ENCODE measurements at places on chromosomes 1 and 21. TPM values are rescaled to one million over a fixed set of nuclear protein-coding genes. Genes with fewer than 3 reads are reported as not detected.

Gene NT5C1A
- 22.8 TPM for total RNA-seq

Gene SLC22A15
- total RNA-seq, result 7.8 TPM

DNA sequence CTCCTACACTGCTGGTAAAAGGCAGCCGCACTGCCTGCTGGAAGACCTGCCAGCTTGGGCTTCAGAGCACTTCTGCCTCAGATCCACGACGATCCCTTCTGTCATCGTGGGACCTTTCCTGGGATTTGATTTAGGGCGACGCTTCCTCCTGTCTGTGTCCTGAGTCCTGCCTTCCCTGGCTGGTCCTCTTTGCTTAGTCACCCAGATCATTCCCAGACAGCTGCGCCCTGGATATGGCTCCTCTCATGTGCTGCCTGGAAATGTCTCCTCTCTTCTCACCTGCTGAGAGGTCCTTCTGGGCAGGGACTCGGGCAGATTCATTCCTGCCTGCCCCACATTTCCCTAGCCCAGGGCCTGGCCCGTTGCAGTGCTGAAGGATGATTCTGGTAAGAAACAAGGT, 72.4 kb upstream of the POU3F1 start:
- no peak for DNase-seq

GRCh38 chr1:151825204-151825603, 6.4 kb downstream of the RORC start:
- DNase-seq, result no peak

GRCh38 chr1:15483971-15484370, 8.1 kb downstream of the CELA2B start:
- DNase-seq, result no peak

DNA sequence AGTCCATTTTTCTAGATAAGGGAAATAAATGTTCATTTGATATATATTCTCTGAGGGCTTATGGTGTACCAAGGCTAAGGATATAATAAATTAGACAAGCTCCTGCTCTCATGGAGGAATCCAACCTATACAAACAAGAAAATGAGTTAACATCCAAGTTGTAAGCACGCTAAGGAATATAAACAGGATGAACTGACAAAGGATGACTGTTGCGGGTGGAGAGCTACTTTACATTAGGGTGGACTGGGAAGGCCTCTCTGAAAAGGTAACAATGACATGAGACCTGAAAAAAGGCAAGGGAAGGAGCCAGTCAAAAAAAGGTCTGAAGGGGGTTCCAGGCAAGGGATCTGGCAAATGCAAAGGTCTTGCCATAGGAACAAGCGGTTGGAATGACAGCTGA, 3.1 kb downstream of the BCAR3 start:
- DNase-seq, result no peak

Gene CCDC181
- total RNA-seq, result 1.6 TPM

GRCh38 chr1:232786845-232787455, 18.3 kb upstream of the MAP10 start:
- DNase-seq, result no peak

DNA sequence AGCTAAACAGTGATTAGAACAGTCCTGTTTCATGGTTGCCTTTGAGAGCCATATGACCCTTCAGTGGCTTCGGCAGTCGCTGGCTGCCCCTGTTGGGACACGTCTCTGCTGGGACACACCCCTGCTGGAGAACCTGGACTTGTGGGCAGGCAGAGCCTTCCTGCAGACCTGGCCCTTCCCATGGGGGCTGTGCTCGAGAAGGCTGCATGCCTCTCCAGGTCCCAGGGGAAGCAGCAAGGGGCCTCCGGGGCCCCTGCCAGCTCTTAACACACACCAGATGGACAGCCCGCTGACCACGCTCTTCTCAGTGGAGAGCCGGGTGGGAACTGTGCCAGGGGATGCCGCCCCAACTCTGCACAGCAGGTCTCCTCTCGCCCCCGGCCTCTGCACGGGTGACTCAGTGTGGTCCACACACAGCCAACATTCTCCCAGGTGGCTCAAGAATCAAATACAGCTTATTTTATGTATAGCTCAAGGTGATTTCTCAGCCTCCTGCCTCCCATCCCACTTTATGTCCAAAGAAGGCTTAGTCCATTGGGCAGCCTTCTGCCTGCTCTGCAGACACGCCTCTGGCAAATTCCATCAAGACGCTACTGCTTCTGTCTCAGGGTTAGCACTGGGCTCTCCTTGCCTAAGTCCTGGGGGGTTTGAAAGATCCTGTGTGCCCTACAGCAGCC, 450.8 kb downstream of the KIF26B start:
- DNase-seq, result peak; percentile 40

Gene CD1D
- 0.74 TPM for total RNA-seq

Gene LCE3D
- not detected for total RNA-seq

GRCh38 chr1:1021010-1021919, 1.3 kb downstream of the AGRN start:
- peak; percentile 81 for DNase-seq

- DNase-seq, result no peak
Observed at GRCh38 chr1:153939476-153939875, 7.0 kb downstream of the DENND4B start.

Gene AIM2
- 0.76 TPM for total RNA-seq

DNA sequence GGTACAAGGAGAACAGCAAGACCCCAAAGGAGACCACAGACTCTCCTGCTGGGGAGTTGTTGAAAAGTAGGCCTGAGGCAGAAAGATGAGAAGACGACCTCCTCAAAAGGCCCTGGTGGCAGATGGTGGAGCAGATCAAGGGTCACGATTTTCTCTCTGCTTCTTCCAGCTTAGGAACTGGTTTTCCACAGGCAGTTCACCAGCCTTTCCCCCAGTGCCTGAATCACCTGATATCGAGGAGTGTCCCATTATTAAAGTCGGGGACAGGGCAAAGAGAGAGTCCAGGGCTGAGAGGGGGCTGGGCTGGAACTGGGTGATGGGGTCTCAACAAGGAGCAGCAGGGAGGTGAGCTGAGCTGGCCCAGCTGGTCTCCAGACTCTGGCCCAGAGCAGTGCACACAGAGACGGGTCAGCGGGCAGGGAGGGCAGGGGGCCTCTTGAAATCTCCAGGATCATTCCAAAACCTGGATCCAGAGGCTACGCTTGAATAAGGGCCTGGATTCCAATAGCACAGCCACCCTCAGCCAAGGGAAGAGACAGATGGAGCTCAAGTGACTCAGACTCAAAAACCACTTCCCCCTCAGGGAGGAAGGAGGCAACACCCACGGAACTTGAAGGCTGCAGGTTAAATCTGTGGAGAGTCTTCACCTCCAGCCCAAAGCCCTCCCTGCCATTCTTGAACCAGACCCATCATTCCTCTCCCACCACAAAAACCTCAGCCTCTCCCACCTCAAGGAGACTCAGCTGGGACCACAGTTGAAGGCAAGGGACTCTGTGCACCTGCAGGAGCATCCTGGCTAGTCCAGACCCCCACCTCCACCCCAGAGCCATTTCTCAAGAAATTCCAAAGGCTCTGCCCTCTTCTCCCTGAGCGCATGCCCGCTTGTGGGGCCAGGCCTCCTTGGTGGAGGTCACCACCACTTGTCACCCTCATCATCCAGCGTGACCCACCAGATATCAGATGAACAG, at the start of gene S100A5:
Gene S100A5, minus strand, starts transcription at position 541 of the 968 bp plus-strand sequence. CDS start 743 bp downstream, outside the sequence.
- no peak for DNase-seq

Gene NCAM2
- 6.5 TPM for total RNA-seq

Gene S100A16
- total RNA-seq, result 48.2 TPM
